ENCODE measurements at places on chromosomes 7 and 10.

GRCh38 chr7:117982071-117983055 lies 109.1 kb upstream of the CTTNBP2 start:
- DNase-seq, result no peak

- DNase-seq, result peak; percentile 68
Observed at GRCh38 chr10:101830322-101831168, 12.3 kb upstream of the OGA start.

GRCh38 chr7:157547611-157548010 lies 210.8 kb downstream of the DNAJB6 start:
- no peak for DNase-seq

DNA sequence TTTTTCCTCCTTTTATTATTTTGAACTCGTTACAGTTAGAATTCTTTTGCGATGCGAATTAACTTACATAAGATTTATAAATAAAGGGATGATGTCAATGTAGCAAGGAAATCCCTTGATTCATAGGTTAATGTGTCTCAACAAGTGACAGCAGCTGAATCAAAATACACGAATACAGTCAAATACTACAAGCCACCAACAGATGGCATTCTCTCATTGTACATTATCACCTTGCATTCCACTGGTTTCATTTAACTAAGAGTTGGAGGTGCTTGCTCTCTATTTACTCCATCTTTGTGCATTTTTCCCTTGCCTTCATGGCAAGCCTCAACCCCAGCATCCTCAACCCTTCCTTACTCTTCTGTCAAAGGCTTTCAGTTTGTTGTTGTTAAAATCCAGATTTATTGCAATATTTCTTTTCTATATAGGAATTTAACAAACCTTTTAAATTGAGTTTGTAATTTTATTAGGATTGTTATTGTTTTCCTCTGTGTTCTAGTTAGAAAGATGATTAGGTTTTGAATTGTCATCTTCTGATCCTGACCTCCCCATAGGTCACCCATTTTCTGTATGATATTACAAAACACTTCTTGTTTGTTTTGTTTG lies 78.3 kb downstream of the SLC25A40 start:
- DNase-seq, result no peak

DNA sequence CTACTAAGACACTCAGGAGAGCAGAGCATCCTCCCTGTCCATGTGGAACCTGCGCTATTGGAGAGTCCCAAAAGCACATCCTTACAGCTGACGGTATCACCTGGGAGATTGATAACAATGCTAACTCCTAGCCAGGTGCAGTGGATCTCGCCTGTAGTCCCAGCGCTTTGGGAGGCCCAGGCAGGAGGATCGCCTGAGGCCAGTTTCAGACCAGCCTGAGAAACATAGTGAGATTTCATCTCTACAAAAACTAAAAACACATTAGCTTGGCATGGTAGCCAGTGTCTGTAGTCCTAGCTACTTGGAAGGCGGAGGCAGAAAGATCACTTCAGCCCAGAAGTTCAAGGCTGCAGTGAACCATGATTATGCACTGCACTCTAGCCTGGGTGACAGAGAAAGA lies 174.9 kb downstream of the ARHGAP12 start:
- no peak for DNase-seq

GRCh38 chr10:102869258-102870198 lies at the start of gene AS3MT:
Gene AS3MT, plus strand, starts transcription at chr10:102869470. Its CDS starts 123 bp downstream, at chr10:102869593.
- no peak for DNase-seq

- no peak for DNase-seq
Observed at GRCh38 chr10:133334503-133335245, 2.0 kb downstream of the CALY start.

DNA sequence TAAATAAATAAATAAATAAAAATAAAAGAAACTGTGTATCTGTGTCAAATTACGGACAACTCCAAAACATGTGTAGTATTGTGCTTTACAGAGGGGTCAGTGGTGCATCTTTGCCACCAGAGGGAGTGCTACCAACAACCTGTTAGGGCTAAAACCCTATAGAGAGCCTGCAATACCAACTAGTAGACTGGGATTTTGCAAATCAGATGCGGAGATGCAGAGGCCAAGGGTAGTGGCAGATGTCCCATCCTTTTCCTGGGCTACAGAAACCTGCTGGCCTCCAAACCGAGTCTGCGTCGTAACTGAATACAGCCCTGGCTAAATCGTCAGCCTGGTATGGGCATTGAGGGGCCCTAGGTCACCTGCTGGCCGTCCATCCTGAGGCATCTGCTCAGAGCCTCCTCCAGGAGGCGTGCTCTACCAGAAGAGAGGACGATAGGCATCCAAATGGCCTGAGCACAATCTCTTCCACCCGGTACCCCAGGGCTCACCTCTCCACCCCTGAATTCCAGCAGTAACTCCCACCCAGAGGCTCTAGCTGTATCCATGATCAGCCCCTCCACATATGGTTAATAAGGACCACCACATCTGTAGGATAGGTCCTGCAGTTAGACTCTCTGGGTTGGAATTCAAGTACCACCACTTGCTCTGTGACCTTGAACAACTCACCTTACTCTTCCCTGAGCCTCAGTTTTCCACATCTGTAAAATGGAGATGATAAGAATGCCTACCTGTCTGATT lies 6.2 kb upstream of the RRP12 start:
- DNase-seq, result no peak

- no peak for DNase-seq
Observed at GRCh38 chr7:8303904-8304528, 42.0 kb upstream of the ICA1 start.

DNA sequence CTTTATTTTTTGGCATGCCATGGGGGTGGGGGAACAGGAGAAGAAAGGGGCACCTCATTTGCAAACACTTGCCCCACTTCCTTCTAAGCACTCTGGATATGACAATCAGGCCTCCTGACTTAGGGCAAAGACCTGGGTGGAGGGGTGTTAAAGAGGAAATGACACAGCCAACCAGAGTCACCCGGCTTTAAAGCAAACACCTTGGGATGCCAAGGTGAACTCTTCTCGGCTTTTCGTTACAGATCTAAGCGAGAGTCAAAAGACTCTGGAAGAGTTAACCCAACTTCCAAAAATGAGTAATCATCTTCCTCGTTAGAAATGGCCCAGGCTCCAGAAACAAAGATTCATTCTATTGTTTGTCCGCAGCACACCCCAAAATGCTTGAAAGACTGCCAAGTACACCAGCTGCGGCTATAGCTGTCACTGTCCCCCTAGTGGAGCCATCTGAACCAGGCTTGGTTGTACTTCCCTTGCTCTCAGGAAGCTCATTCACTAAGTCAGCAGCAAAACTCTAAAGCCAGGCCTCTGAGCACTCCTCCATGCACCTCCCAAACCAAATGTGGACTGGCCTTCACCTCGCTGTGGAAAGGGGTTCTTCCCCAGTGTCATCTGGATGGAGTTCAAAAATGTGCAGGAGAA lies 24.8 kb downstream of the FAM53B start:
- peak; percentile 50 for DNase-seq

GRCh38 chr10:91416339-91416855 lies 6.3 kb downstream of the HECTD2 start:
- DNase-seq, result no peak

All from stimulated activated CD8-positive, alpha-beta memory T cell treated with anti-CD3 and anti-CD28 coated beads, Interleukin-4, amount 100 ng/mL, for 1 hour (primary cell).